H1 (cell line): ENCODE measurements at places on chromosomes 1 and 21. TPM values are rescaled to one million over a fixed set of nuclear protein-coding genes. Genes with fewer than 3 reads are reported as not detected.

Gene CGN
- 15.9 and 20.4 TPM in 2 replicates for polyA plus RNA-seq

Gene HFM1
- polyA plus RNA-seq: 0.14 and 0.23 TPM in 2 replicates

Gene ERICH3
- 0.02 TPM in 1 of 2 replicates, not detected in the other for polyA plus RNA-seq

Gene SPATA6
- 2.4 and 3.1 TPM in 2 replicates for polyA plus RNA-seq
